ENCODE measurements at places on chromosomes 2 and 18.

GRCh38 chr18:60549338-60549960 is 176.9 kb upstream of the MC4R start:
- no peak overlapping the region for H3K27ac ChIP-seq
- H3K4me3 ChIP-seq: no peak overlapping the region
- no peak for DNase-seq
- no peaks in the 10 kb centered on the region for H3K27me3 ChIP-seq
- no peaks in the 10 kb centered on the region for H3K36me3 ChIP-seq

DNA sequence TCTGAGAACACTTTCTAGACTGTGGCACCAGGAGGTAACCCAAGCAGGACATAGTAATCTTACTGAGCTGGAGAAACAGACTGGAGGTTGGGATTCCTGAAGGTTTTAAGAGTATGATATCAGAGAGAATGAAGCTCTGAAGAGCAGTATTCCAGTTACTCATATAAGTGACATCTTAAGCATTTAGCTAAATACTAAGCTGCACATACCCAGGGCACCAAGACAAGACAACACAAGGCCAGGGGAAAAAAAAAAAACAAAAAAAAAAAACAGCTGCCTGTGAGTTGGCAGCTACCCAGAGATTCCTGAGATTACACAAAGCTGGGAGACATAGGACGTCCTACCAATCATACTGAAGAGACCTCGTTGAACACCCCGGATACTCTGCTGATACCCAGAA is 175.8 kb downstream of the SRBD1 start:
- DNase-seq: no peak
- H3K4me1 ChIP-seq: no peaks in the 10 kb centered on the region
- no peak overlapping the region for H3K27ac ChIP-seq
- peaks cover 35% of the 10 kb centered on the region for H3K36me3 ChIP-seq

- H3K4me3 ChIP-seq: no peak overlapping the region
- DNase-seq: no peak
- H3K27me3 ChIP-seq: no peaks in the 10 kb centered on the region
- no peaks in the 10 kb centered on the region for H3K4me1 ChIP-seq
- no peak overlapping the region for H3K27ac ChIP-seq
Measured at GRCh38 chr18:75116809-75117208, 92.1 kb downstream of the PTGR3 start.

DNA sequence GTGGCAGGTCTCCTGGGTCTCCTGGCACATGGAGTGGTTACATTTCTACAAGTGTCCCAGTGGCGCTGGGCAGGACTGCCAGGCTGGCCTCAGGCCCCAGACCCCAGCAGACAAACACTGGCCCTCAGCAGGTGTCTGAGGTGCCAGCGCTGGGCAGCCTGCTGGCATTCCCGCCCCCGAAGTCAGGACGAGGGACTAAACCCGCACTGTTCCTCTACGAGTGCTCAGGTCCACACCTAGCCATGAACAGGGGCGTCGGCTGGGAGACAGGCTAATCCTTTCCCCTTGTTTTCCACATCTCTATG is 12.8 kb downstream of the SNED1 start:
- peak; percentile 22 for DNase-seq
- H3K27me3 ChIP-seq: no peaks in the 10 kb centered on the region
- H3K36me3 ChIP-seq: no peaks in the 10 kb centered on the region
- H3K27ac ChIP-seq: no peak overlapping the region

GRCh38 chr2:162509288-162509968 is 165.5 kb downstream of the GCA start:
- no peaks in the 10 kb centered on the region for H3K36me3 ChIP-seq
- H3K4me3 ChIP-seq: no peak overlapping the region
- H3K27ac ChIP-seq: no peak overlapping the region
- DNase-seq: no peak
- no peaks in the 10 kb centered on the region for H3K27me3 ChIP-seq

DNA sequence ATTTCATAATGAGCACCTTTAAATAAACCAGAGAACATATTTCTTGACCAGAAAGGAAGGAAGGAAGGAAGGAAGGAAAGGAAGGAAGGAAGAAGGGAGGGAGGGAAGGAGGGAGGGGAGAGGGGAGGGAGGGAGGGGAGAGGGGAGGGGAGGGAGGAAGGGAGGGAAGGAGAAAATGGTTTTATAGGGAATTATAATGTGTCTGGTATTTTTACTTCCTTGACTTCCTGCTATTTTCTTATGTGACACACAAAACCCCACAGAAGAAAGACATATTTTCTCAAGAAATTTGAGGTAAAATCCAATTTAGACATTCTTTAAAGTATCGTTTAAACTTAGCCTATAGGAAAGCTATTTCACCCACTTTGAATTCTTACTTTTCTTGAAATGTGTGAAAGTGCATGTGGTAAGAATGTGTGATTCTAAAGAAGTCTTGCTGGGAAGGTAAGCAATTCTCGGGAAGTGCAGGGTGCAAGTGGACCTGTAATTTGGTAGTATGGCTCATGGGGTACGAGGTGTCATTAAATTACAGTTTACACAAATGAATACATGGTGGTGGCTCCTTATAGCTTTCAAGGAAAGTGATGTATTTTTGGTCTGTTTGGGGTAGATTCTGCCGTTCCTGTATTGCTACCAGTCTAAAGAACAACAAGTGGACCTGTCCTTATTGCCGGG is 18.0 kb downstream of the RNF125 start:
- H3K4me3 ChIP-seq: no peak overlapping the region
- no peak for DNase-seq
- H3K27me3 ChIP-seq: no peaks in the 10 kb centered on the region
- no peak overlapping the region for H3K27ac ChIP-seq

DNA sequence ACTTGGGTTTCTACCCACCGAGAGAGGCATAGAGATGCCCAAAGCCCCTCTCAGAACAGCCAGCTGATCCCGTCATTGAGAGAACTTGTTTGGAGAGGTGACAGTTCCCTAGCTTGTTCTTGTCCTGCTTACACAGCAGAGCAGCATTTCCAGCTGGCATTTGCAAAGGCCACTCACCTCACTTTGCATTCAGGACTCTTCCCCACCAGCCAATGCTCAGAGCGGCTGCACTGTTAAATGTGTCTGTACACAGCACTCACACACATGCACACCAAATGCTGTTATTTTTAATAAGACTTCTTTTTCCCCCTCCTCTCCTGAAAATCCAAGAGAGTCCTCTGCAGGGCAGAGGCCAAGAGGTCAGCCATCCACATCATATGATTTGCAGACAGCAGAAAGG is 104.6 kb upstream of the SLC14A2 start:
- H3K27me3 ChIP-seq: no peaks in the 10 kb centered on the region
- H3K36me3 ChIP-seq: no peaks in the 10 kb centered on the region
- DNase-seq: no peak
